Non-pigmented ciliary epithelial cell (primary cell): ENCODE measurements at places on chromosomes 3 and 15.

- DNase-seq, result no peak
Observed at GRCh38 chr3:98733812-98734281, 29.3 kb upstream of the ST3GAL6 start.

DNA sequence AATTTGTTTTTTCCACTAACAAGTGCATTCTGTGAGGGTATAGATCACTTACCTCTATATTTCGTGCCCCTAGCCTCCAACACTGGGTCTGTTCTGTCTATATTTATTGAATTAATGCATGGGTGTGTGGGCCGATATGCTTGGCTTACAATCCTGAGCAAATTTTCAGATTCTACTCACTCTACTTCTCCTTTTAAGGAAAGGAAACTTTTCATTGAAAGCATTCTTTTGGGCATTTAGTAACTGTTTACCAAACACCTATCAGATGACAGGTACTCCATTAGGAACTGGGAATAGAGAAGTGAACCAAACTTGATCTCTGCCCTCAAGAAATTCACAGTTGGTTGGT is 60.5 kb downstream of the TLE3 start:
- no peak for DNase-seq

DNA sequence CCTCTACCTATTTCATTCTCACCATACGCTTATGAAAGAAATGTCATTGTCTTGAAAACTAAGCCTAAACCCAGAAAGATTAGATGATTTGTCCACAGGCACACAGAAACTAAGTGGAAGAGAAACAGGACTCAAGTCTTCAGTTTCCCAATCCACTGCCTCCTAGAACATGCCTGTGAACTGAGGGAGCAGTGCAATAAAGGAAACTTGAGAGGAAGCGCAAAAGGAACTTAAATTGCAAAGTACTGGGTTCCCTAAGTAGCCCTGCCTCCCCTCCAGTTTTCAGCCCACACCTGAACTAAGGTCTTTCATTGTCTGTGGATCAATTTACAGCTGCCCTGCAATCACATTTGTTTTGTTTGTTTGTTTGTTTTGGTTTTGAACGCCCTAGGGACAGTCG is 56.7 kb upstream of the TSEN2 start:
- no peak for DNase-seq

DNA sequence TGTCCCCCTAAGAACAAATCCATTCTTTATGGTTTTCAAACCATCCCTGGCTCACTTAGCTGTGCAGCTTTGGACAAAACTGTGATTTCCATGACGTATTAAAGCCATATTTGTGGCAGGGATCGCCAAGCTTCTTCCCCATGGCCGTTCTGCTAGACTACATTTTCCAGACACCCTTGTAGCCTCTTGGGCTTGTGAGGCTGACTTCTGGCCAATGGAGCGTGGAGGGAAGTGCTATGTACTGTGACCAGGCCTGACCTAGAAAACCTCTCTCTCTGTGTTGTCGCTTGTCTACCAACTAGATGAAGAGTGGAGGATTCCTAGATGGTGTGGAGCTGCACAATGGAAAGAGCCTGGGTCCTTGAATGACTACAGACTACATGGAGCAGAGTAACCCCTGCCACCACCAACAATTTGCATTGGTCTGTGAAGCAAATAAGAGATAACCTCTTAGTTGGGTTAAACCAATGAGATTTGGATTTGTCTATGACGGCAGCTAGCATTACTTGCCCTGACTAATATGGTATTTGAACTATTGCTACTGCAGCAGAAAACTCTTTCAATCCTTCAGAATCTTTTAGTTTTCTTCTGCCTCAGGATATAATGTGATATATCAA is 22.1 kb upstream of the MGLL start:
- DNase-seq, result no peak

- DNase-seq, result no peak
Observed at GRCh38 chr3:28218071-28218916, 23.1 kb upstream of the CMC1 start.

DNA sequence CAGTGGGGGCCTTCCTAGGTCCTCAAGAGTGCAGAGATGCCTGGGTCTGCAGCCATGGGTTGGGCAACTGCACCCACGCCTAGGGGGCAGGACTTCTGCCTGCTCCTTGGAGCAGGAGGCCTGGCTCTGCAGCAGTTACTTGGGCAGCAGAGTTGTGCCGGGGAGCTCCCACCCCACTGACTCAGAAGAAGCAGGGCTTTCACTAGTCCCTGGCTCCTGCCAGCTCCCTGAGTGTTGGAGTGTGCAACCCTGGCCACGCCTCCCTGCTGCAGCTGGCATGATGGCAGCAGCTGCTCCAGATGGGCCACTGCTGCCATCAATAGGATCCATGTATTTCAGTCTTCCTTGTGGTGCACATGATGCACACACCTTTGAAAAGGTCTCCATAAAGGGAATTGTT is 40.6 kb upstream of the KCNH8 start:
- DNase-seq, result no peak
